ENCODE measurements at places on chromosomes 12 and 14.

DNA sequence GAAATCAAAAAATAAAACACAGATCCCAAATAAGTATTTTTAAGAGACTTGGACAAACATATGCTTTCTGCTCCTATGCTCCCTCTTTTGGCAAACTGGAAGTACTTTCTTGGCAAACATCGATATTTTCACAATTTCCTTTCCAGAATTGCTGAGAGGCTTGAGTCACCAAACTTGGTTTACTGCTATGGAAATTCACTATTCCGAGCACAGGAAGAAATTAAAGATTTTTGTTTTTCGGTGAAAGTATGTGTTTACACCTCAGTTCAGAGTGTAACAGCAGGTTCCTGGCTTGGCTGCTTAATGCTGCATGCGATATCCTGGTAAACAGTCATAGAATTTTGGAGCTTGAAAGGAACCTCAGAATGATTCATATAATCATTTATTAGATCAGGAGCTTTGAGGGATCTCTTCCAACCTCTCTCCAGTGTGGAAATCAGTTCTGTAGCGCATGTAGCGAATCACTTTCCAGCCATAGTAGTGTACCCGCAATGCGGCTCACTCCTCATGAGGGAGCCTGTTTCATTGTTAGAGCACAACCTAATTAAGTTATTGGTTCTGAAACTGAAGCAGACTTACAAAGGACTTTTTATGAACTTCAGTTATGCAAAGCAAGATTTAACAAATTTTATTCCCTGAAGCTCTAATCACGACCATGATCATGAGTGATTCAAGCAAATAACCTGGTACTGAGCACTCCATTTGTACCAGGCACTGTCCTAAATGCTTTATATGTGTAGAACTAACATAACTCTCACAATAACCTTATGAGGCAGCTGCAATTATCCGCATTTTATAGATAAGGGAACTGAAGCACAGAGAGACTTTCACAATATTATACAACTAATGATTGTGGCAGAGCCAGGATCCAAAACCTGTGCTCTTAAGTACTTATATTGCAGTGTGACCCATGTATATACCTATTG lies 56.4 kb upstream of the ATP2A2 start:
- no peak for DNase-seq

GRCh38 chr12:32600681-32601080 lies 78.4 kb upstream of the DNM1L start:
- DNase-seq, result no peak

- no peak for DNase-seq
These were observed 25.2 kb downstream of the HAL start for GRCh38 chr12:95970905-95971304.

DNA sequence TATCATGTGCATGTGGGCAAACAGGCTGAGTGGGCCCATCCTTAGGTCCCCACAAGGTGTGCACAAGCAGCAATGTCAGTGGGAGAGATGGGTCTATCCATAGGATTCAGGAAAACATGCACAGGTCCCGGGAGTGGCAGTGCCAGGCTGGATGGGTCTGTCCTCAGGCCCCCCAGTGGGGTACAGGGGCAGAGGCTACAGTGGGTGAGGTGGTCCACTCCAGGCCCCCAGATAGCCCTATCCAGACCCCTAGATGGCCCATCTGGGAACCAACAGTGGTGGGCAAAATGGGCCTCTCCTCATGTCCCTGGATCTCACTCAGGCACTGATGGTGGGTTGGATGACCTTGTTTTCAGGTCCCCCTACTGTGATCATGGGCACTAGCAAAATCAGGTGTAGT lies 277.8 kb upstream of the SYT1 start:
- no peak for DNase-seq

DNA sequence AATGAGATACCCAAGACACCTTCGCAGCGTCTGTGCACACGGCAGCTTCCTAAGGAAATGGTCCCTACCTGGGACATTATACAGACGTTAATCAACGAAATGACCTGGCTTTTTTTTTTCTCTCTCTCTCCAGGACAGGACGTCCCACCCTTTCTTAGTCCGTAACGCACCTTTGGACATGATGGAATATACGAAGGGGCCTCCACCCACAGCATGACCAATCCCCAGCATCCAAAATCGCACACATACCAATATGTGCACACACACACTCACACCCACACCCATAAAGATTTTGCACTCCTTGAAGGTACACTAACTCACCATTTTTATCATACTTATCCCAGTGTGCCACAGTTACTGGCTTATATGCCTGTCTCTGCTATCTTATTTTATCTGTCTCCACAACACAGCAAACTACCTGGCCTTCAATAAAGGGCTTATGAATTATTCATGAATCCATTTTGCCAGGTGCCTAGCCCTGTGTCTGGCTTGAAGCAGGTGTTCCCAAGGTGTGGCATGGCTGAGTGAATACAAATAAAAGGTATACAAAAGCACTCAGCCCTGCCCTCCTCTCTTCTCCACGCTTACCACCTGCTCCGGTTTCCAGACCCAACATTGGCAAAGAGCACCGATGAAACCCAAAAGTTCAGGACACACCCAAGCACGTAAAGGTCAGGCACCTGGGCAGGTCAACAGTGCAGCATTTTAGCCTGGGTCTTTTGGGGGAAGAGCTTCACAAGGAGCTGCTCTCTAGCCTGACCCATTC lies 2.2 kb downstream of the SCNN1A start:
- no peak for DNase-seq

DNA sequence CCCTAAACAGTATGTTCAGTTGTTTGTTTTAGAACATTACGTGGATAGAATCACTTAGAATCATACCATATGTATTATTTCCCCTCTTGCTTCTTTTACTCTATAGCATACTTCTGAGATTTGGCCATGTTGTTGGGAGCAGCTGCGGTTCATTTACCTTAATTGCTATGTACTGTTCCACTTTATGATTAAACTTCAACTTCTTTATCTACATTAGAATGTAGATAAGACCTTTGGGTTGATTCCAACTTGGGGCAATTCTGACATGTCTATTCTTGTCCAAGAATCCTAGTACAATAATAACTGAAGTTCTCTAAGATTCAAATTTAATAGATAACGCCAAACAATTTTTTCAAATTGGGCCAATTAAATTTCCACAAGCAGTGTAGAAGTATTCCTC lies 80.7 kb downstream of the GRIN2B start:
- no peak for DNase-seq

All from testis (tissue), 5 donors.